ENCODE measurements at places on chromosomes 6 and 20.

- DNase-seq = no peak
Observed at GRCh38 chr20:32429745-32430360, 71.7 kb downstream of the ASXL1 start.

GRCh38 chr6:49979584-49979983 is 10.2 kb upstream of the DEFB113 start:
- DNase-seq = no peak

DNA sequence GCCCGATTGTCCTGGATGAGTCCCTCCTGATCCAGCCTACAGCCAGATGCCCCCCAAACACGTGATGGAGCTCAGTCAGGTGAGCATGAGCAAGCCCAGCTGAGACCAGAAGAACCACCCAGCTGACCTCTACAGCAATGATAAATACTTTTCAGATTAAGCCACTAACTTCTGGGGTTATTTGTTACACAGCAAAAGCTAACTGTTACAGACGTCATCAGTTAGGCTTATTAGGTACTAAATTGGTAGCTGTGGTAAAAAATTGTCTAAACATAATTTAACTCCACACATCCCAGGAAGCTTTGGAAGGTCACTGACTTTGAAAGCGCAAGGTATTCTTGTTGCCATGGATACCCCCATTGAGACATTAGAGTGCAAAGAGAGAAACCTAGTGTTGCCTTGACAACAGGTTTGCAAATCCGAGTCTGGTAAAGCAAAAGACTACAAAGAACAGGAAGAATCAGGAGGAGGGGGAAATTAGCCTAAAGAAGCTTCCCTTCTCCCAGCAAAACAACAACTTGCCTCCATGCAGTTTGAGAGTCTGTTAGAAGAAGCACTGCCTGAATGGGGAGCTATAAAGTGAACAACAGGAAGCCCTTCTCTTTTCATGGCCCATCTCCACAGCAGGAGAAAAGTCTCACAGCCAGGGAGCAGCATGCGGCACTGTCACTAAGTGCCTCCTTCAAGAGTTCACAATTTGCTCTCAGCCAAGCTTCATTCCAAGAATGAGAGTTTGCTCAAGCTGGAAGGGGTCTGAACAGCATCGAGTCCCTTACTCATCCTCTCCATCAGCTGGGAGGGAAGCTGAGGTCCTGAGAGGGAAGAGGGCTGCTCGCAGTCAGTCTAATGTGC is 41.7 kb upstream of the ZNF831 start:
- peak; percentile 57 for DNase-seq

DNA sequence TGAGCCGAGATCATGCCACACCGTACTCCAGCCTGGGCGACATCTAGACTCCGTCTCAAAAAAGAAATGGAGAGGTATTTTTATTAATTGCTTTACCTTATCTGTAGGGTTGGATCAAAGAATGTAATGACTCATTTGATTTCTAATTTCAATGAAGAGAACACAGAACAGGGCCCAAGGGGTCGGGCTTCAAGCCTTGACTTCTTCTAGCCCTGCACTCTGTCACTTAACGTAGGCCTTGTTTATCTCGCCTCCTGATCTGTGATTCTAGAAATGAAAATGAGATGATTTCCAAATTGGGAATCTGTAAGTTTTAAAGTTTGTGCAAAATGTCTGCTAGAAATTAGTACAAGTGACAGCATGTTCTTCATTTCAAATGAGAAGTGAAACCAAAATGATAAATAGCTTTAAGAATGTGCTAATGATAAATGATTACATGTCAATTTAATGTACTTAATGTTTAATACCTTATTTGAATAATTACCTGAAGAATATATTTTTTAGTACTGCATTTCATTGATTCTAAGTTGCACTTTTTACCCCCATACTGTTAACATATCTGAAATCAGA is 180.5 kb downstream of the SLC16A10 start:
- DNase-seq = no peak

DNA sequence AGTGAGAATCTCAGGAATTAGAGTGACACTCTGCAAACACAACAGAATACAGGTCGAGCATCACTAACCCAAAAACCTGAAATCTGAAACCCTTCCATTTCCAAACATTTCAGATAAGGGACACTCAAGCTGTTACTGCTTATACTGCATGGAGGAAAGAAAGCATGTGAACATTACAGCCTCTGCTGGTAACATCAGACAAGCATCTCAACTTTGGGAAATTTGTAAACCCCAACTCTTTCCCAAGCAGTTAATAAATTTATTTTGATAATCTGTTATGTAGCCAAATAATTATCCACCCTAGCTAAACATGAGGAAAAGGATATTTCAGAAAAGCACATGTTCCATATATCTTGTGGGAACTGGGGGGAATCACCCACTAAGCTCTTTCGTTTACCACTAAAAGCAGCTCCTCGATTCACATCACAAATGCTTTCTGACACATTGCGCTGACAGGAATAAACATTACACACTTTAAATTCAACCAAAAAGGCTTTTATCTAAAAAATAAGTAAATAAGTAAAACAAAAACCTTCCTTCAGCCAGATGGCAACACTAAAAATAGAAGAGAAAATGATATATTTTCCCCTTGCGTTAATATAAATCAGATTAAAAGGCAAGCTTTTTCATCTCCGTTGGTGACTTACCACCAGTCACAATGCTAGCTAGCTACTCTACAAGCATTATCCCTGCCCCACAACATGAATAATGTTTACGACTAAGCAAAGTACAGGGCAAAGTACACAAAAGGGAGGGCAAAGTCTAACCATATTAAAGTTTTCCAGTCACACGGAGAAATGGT is 120.8 kb downstream of the MAP7 start:
- no peak for DNase-seq

- DNase-seq = no peak
Observed at GRCh38 chr20:63331741-63332400, 29.3 kb downstream of the CHRNA4 start.
